ENCODE measurements at places on chromosomes 1 and 21.

GRCh38 chr1:175116210-175116798 is 48.7 kb downstream of the TNN start:
- DNase-seq, result no peak

- DNase-seq, result no peak
These were observed 59.7 kb downstream of the ROR1 start for GRCh38 chr1:63833363-63834119.

DNA sequence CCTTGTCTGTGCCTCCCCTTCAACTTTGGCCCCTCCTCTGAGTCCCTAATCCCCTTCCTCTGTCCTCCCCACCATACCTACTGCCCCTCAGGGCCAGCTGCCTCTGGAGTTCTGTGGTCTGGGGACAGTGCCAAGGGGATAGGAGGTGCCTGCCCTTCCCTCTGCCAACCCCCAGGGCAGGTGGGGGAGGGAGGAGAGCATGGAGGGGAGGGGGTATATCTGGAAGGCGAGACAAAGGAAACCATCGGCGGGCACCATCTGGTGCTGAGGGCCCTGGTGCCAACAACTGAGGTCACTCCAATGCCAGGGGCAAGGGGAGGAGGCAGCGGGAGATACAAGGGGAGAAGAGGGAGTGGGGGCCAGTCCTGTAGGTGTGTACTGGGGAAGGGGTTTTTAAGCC is 9.6 kb downstream of the RAB25 start:
- no peak for DNase-seq

DNA sequence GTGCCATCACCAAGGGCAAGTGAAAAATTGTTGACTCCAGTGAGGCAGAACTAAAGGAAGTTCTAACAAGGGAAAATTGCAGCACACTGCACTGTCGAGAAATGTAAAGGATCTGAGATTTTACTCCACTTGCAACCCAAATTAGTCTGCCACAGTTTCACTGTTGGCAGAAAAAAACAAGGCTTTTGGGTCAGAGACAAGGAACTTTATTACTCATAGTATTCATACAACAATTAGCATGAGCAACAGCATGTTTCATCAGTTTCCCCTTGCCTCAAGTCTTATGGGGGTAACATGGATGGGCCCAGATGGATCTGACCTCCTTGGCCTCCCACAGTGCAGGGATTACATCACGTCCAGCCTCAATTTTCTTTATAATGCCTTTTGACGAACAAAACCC is 125.3 kb downstream of the LTN1 start:
- no peak for DNase-seq

DNA sequence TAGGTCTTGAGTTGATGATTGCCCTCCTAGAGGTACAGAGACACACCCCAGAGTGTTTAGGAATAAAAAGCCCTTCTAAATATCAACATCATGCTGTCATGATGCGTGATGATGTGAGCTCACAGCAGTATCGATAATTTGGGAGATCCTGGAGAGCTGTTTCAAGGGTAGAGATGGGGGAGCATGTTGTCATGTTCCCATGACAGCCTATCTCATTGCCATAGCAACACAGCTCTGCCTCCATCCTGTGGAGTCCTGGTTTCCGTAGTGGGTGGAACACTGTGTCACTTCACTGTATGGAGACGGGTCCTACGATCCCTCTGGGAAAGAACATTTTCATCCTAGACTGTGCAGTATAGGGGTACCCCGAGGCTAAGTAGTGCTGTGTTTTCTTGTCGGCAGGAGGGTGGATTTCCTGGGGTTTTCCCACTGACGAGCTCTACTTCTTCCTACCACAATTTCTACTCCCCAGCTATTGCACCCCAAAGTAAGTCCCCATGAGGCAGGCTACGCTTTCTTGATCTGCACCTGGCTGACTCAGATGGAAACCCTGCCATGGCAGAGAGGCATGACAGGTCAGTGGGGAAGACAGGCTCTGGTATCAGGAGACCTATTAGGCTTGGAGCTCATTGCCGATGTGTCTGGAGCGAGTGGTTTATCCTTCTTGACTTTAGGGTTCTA is 7.2 kb downstream of the KISS1 start:
- DNase-seq, result no peak

DNA sequence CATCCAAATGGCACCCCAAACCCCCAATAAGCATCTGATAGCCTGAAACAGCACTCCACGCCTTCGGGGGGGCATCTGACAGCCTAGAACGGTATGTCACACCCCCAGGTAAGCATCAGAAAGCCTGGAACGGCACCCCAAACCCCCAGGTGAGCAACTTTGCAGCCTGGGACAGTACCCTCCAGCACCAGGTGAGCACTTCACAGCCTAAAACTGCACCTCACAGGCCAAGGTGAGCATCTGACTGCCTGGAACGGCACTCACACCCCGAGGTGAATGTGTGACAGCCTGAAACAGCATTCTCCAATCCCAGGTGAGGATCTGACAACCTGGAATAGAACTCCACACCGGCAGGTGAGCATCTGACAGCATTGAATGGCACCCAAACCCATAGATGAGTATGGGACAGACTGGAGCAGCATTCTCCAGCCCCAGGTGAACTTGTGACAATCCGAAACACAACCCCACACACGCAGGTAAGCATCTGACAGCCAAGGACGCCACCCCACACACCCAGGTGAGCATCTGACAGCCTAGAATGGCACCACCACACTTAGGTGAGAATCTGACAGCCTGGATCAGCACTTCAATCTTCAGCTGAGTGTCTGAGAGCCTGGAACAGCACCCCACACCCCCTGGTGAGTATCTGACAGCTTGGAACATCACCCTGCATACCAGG is 18.3 kb upstream of the MMEL1 start:
- DNase-seq, result no peak

DNA sequence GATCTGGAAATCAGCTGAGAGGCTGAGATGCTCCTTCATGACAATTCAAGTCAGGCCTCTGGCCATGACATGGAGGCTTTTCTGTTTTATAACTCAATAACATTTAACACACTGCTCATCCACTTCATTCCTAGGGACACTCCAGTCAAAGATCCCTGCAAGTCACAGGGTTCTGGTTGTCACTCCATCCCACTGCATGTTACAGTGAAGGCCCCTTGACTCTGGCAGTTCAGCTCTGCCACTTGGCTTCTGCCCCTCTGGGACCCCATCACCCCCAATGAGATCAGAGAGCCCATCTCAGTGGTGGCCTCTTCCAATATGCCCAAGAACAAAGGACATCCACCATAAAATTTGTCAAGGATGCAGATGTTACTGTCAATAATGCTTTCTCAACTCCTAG is 10.0 kb upstream of the FAM110D start:
- DNase-seq, result no peak

- DNase-seq, result no peak
These were observed 1.9 kb upstream of the OR13G1 start for GRCh38 chr1:247681288-247681897.
